Tibial nerve (tissue), 4 donors: ENCODE measurements at places on chromosomes 5 and 9.

DNA sequence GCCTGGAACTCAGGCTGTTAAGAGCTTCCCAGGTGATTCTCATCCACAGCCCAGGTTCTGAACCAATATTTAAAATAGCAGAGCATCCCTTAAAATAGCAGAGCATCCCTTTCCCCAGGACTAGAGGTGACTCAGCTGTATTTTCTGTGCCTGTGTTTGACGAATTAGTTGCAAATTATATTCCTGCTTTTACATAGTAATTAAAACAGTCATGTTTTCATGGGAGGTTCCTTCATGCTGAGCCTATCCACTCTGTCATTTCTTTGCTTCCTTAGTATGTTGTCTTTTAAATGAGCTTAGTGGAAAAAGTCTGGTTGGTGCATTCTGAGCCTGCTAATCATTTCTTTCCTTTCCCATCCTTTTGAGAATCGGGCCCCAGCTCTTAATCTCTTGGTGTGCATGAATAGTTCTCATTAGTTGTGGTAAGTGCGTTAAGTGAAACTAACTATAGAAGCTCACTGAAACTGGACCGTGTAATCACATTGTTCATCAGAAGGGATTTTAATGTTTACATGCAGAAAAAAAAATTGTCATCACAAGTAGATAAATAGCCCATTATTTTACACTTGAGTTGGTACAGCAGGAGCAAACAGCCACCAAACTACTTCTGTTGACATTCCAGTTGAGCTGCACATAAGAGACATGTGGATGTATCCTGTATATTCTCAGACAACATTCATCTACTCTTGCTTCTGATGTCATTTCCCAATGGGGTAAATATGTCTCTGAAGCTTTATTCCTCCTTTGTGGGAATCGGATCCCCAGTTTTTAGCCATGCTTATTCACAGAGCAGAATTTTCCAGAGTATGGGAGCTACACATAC lies 596.9 kb upstream of the WWC1 start:
- H3K36me3 ChIP-seq: no peaks in the 10 kb centered on the region
- no peaks in the 10 kb centered on the region for H3K27me3 ChIP-seq
- H3K27ac ChIP-seq: no peak overlapping the region
- no peak for DNase-seq

- H3K36me3 ChIP-seq: no peaks in the 10 kb centered on the region
- peak overlapping the region; percentile 0 for H3K27ac ChIP-seq
Measured at GRCh38 chr5:68419081-68419636, 203.6 kb downstream of the PIK3R1 start.

GRCh38 chr5:62576570-62577170 lies 1.9 kb upstream of the LRRC70 start:
- peaks cover 15% of the 10 kb centered on the region for H3K36me3 ChIP-seq
- no peaks in the 10 kb centered on the region for H3K4me1 ChIP-seq
- no peak overlapping the region for H3K4me3 ChIP-seq
- no peak overlapping the region for H3K27ac ChIP-seq

- H3K27ac ChIP-seq: no peak overlapping the region
- no peaks in the 10 kb centered on the region for H3K4me1 ChIP-seq
- DNase-seq: no peak
- no peaks in the 10 kb centered on the region for H3K36me3 ChIP-seq
Measured at GRCh38 chr5:124661317-124662141, 84.9 kb downstream of the ZNF608 start.

- DNase-seq: no peak
- no peaks in the 10 kb centered on the region for H3K36me3 ChIP-seq
- no peaks in the 10 kb centered on the region for H3K4me1 ChIP-seq
Measured at GRCh38 chr9:38178237-38178636, 109.2 kb upstream of the SHB start.

DNA sequence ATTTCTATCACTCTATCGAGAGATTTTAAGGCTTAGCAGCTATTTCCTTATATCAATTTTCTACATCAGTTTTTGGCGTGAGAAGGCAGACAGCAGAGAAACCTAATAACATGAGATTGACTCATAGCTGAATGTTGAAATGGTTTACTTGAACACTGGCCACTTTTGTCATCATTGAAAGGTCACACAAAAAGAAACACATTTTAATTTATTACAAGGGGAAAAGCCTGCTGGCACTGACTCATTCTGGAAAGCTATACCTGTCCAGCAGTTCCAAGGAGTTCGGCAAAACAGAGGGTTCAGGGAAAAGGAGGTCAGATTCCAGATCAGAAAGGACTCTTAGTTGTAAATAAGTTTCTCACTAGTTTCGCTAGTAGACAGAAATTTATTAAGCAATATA lies 566.4 kb downstream of the DNAH5 start:
- no peaks in the 10 kb centered on the region for H3K36me3 ChIP-seq
- DNase-seq: no peak
- no peaks in the 10 kb centered on the region for H3K27me3 ChIP-seq
- H3K27ac ChIP-seq: no peak overlapping the region
- no peak overlapping the region for H3K4me3 ChIP-seq
